ENCODE measurements at places on chromosomes 4 and X.
A peak's percentile ranks its signal among the peaks of the same experiment; 100 is the strongest.

DNA sequence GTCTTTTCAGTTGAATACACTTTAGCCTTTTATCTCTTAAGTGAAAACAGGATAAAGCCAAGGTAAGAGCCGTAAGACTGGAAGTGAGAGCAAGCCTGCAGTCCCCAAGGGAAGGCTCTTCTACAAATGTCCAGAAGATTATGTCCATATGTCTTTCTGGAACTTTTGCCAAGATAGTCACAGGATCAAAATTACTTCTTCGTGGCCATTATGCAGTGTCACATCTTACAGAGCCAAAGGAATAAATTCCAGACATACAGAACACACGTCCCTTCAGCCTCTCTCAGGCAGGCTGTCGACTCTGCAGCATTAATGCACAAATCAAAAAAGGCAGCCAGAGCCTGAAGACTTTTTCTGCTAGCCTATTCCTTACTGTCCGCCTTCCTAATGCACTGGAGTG is 10.9 kb upstream of the GATB start:
- DNase-seq = no peak

GRCh38 chr4:113869743-113870375 is 108.3 kb upstream of the CAMK2D start:
- no peak for DNase-seq

GRCh38 chr4:66704243-66704642 is 841.1 kb downstream of the CENPC start:
- no peak for DNase-seq

- no peak for DNase-seq
Measured at GRCh38 chr4:174192943-174193342, 90.5 kb downstream of the FBXO8 start.

GRCh38 chr4:100421361-100421978 is 96.4 kb downstream of the EMCN start:
- DNase-seq = peak; percentile 42

DNA sequence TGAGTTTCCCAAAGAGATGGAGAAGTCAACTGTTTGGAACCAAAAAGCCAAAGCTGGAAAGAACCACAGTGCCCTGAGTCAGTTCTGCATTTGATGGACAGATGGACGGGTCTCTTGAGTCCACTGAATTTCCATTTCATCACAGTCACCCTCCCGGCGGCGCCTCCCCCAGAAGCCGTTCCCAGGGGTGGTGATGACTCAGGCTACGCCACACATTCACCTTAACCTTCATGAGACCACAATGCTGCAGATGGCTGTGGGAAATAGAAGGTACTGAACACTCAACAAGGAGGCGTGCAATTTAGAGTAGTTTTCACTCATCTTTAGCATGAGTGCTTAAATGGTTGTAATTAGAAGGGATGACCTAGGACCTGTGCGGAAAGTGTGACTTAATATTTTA is 61.3 kb downstream of the STOX2 start:
- no peak for DNase-seq

DNA sequence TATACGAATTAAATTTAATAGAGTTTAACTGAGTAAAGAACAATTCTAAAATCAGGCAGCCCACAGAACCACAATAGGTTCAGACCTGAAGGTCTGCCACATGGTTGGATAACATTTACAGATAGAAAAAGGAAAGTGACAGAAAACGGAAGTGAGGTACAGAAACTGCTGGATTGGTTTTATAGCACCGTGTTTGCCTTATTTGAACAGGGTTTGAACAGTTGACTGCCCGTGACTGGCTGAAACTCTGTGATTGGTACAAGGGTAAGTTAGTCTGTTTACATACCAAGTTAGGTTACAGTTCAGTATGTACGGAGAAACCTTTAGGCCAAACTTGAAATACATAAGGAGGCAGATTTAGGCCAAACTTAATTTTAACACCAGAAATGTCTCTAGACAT is 64.1 kb upstream of the ATXN3L start:
- no peak for DNase-seq

DNA sequence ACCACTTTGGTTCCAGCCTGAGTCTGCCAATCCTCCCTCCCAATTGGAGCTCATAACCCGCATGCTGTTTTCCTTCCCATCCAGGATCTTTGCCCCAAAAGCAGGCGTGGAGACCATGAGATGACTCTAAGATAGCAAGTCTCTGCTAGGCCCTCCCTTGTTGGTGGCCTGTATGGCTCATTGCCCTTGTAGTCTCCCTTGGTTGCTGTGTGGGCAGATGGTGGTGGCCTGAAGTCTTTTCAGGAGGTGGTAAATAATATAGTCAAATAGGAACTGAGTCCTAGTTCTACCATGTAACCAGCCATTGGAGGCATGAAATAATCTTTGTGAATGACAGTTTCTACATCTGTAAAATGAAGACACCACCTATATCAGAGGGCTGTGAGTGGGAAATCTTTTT is 1.2 kb downstream of the ATP6AP1 start:
- no peak for DNase-seq

GRCh38 chr4:59770601-59771264 is 1429.4 kb upstream of the ADGRL3 start:
- no peak for DNase-seq

GRCh38 chr4:82584931-82585330 is 23.1 kb upstream of the TMEM150C start:
- peak; percentile 83 for DNase-seq

DNA sequence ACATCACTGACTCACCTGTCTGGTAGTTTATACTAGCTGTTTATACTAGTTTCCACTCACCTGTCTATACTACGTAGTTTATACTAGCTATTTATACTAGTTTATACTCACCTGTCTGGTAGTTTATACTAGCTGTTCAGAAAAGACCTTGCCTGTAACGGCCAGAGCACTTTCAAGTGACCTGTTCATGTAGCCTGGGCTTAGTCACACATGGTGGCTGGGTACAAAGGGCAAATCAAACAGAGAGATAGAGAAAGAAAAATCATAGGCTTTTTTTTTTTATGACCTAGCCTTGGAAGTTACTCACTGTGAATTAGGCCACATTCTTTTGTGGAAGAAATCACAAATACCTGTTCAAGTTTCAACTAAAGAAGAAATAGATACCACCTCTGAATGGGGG is 30.7 kb upstream of the SPANXN4 start:
- DNase-seq = no peak

GRCh38 chr4:26717332-26717731 is 133.4 kb downstream of the TBC1D19 start:
- DNase-seq = peak; percentile 8

DNA sequence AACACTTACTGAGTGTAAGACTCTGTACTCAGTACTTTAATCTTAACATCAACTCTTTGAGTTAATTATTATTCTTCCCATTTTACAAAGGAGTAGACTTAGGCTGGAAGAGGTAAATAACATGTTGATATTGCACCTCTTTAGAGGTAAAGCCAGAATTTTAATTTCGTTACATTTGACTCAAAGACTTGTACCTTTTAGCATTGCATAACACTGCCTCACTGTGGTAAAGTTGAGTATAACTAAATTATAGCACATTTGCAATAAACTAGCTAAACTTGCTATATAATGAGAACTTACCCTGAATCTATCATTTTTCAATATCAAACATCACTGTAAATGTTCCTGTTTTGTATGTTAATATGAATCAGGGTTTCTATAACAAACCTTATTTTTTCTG is 218.5 kb downstream of the PRR32 start:
- DNase-seq = peak; percentile 9

DNA sequence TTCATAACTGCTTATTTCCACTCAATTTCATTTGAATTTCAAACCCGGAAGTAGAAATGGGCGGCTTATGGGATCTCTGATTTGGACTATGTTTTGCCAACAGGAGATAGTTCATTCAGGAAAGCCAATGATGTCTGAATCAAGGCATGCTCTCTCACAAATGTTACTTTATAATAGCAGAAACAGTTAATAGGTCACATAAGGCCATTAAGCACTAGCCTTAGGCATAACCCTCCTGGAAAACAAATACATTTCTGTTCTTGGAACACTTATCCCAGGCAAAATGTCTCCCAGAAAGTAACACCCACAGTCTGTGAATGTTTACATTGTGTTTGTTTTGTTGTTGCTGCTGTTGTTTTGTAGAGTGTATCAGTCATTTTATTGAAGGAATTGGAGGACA is 1347.2 kb upstream of the PCDH7 start:
- DNase-seq = no peak

- no peak for DNase-seq
Measured at GRCh38 chr4:137694138-137694537, 161.8 kb upstream of the PCDH18 start.

DNA sequence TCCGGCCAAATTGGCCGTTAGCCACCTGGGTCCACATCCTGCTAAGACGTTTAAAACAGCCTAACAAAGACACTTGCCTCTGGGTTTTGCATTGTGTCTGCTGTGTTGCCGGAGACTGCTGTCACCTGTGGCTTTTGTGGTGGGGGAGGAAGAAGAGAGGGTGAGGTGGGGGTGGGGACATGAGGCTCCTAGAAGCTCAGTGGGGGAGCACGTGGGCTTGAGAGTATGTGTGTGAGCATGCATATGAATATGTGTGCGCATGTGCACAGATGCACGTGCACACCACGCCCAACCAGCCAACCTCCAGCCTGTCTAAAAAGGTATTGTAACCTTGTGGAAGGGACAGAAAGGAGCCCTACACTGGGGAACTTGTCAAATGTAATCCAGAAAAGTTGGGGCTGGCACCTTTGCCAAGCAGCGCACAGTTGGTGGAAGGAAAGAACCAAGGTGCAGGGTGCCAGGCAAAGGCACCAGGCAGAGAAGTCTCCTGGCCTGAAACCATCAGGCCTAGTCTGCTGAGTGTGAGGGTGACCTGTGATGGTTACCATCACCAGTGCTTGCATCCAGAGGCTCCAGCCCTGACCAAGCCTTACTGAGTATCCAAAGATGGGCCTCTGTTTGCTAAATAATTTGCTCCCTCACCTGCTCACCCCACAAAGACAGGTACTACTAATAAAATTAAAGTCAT is 10.1 kb upstream of the SASH3 start:
- DNase-seq = no peak

- no peak for DNase-seq
Measured at GRCh38 chr4:13268165-13268564, 216.0 kb downstream of the RAB28 start.

- DNase-seq = peak; percentile 56
Measured at GRCh38 chr4:185888676-185889075, 76.7 kb upstream of the SORBS2 start.

DNA sequence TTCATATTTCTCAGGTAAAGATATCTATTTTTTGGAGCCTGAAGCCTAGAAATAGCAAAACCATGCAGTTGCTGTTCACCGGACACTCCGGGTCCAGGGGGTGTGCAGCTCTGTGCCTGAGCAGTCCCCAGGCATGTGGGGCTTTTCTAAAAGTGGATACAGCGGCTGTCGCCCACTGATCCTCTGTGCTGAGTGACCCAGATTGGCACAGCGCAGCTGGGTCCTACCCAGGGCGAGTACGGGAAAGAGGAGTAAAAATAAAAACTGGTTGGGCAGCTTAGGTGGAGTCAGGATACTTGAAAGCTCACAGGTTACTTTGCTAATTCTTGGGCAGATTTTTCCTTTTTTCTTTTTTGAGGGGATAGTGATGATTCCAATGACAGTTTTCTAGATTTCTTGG is 118.8 kb downstream of the UCHL1 start:
- no peak for DNase-seq

DNA sequence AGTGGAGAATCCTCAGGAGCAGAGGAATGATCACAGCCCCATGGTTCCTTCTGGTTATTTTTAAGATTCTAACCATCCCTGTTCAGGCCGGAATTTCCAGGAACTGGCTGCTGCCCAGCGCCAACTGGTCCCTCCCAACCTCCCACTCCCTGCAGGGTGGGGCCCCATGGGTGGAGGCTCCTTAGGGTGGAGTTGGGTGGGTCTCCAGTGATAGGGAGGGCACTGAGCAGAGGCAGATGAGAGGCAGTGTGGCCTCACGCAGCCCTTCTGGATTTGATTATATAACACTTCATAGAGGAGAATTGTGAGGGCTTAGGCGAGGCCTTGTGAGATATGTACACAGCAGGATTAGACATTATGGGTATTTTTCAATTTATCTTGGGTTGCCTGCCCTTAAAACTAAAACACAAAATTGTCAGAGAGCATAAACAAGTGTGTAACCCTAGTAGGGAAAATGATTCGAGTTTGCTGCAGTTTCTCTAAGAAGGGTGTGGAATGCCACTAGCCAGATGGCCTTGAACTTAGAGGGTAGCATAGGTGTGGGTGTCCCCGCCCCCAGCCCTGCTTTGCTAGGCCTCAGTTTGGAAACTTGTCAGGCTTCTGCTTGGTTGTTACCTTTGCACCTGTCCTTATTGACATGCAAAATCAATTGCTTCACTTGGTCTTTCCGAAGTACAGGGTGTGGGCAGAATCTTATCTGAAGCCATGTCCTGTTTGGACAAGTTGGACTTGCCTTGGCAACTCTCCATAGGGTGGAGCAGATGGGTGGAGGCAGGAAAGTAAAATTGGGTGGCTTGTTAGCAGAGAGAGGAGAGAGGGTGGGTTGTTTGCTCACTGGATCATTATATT is 9.4 kb downstream of the KLF3 start:
- DNase-seq = no peak

DNA sequence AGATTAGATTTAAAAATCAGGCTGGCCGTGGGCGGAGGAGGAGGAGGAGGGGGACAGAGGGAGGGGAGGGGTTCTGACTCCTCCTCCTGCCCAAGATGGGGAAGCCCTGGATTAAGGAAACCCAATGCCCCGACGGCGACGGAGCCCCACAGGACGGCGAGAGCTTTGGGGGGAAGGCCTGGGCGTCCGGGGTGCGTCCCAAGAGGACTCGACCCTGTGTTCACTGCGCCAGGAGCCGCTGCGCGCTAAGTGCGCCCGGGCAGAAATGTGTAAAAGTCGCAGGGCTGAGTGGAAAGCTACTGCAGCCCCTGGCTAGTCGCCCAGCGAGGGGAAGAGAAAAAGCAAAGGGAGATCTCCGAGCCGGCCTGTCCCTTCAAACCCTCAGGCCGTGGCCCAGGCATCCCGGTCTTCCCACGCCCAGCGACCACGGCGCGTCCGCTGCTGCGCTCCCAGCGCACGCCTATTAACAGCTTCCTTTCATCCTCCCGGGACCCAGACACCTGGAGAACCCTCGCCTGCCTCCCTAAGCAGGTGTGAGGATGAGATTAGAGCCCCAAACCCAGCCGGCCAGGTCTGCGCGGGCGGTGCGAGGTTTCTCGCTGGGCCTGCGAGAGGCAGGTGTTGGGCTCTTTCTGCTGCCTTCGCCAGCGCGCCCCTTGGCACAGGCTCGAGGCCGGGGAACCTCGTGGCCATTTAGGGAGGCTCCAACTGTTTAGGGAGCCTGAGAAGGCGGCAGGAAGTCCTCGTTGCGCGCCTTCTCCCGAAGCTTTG is 1.4 kb upstream of the RPS6KA3 start:
- peak; percentile 51 for DNase-seq
